ENCODE measurements at places on chromosomes 3 and 15.

- no peak for DNase-seq
Observed at GRCh38 chr3:12935023-12935860, 93.9 kb upstream of the RPL32 start.

DNA sequence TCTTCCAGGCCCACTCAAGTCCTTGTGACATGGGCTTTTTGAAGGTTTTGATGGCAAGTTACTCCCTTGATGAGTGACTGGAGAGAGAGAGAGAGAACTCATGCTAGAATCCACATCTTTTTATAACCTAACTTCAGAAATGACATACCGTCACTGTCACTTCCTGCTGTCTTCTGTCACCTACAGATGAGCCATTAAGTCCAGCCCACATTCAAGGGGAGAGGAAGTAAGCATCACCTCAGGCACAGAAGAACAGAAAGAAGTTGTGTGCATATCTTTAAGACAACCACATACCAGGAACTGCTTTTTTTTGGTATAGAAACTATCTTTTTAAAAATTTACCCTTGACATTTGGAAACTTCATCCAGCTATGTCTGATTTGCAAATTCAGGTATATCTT lies 16.6 kb upstream of the TXNRD3 start:
- DNase-seq: no peak

- no peak for DNase-seq
Observed at GRCh38 chr15:94080416-94080815, 150.9 kb upstream of the MCTP2 start.

DNA sequence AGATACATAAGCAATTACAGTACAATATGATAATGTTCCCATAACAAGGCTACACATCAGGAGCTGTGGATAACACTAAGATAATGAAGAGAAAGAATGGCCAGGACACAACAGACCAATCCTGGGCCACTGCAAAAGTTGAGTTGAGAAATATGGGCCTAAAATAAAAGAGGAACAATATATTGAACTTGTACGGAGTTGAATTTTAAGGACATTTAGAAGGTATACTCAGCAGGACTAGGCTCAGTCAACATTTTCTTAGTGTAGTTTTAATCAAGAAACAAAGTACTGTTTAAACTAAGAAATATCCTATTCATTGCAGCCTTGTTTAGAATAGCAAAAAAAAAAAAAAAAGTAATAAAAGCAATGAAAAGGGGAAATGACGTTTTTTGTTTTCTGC lies 24.3 kb downstream of the HERC1 start:
- no peak for DNase-seq

- DNase-seq: no peak
Observed at GRCh38 chr3:152084441-152085158, 184.1 kb upstream of the MBNL1 start.

DNA sequence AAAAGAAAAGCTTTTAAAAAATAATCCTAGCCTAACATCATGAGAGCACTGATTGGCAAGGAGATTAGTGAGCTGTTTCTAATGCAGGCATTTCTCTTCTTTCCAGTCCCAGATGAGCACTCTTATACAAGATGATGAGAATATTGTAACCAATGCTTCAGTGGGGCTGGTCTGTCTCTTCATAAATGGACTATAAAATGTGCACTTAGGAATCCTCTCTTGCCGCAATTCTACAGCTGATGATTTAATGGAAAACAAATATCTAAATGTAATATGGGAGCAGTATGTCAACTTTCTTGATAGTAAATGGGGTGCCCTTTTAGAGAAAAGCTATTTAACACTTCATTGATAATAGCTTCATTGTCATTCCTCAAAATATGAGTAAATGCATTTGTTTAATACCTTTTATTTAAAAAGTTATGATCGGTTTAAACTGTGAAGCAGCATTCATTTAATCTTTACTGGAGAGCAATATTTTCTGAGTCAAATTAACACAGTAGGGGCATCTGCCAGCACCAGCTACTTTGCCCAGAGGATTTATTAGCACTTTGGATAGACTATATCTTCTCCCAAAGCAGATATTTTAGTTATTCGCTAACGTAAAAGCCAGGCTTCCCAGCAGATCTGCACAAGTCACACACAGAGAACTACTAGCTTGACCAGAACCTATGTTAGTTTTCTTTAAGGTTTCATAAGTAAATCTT lies 985.9 kb downstream of the DIPK2A start:
- no peak for DNase-seq

GRCh38 chr15:38271144-38271543 lies 18.5 kb downstream of the SPRED1 start:
- no peak for DNase-seq

GRCh38 chr3:150333477-150333876 lies 74.6 kb upstream of the TSC22D2 start:
- no peak for DNase-seq

DNA sequence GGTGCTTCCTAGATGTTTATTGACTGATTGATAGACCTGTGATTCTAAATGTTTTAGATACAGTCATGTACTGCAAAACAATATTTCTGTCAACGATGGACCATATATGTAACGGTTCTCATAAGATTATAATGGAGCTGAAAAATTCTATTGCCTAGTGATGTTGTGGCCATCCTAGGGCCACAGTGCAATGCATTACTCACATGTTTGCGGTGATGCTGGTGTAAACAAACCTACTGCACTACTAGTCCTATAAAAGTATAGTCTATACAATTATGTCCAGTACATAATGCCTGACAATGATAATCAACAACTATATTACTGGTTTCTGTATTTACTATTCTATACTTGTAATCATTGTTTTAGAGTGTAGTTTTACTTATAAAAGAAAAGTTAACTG lies 46.8 kb downstream of the CHST2 start:
- no peak for DNase-seq

DNA sequence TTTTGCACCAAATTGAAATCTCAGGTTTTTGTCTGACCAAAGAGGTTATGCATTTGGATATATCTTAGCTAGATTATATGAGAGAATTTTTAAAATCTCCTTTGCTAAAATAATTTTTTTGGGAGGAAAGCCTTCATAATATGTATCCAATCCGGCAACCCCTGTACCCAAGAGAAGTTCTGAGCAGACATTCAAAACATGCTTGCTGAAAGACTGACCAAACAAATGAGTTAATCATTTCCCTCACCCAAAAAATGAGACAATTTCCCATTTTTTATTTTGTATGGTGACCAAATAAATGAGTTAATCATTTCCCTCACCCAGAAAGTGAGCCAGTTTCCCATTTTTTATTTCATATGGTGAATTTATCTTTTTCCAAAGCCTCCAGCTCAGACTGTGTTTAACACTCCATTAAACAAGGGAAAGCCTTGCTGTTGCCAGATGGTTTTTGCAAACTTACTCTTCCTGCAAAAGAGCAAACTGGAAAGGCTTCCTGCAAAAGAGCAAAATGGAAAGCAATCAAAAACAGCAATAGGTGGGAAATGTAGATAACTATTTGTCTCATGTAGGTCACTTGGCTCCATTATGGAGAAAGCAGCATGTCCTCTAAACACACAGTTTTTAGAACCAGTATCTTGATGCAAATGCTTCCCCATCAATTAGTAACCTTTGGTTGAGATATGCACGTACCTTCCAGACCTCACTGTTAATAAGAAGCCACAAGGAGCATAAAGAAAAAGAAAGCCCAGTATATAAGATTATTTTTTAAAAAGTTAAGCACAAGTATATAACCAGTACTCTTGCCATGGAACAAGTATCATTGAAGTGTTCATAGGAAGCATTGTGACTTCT lies 78.4 kb upstream of the OSTN start:
- DNase-seq: no peak

DNA sequence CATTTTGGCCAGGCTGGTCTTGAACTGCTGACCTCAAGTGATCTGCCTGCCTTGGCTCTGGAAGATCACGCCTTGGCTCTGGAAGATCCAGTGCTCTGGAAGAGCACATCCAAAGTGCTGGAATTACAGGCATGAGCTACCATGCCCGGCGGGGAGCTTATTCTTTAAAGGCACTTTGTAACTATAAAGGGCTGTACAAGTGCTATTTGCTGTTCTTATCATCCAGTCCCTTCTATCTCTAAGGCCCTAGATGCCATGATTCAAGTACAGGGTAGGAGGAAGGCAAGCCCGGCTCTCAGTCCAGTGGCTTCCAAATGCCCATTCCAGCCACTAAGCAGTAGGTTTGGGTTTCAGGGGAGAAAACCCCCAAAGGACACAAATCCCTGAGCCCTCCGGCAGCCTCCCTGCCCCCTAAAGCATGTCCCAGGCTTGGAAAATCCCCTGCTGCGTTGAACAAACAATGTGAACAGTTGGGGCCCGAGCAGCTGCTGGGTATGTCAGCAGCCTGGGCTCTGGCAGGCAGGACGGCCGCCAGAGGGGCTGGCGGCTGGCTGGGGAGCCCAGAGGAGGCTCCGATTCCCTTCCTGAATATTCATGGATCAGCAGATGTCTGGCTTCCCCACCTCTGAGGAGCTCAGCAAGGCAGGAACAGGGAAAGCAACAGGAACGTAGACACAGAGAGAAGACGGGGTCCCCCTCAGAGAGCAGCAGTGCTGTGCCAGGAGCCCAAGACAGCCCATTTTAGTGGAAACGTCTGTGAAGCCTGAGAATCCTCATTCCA lies 7.7 kb downstream of the IGDCC4 start:
- DNase-seq: peak; percentile 50

DNA sequence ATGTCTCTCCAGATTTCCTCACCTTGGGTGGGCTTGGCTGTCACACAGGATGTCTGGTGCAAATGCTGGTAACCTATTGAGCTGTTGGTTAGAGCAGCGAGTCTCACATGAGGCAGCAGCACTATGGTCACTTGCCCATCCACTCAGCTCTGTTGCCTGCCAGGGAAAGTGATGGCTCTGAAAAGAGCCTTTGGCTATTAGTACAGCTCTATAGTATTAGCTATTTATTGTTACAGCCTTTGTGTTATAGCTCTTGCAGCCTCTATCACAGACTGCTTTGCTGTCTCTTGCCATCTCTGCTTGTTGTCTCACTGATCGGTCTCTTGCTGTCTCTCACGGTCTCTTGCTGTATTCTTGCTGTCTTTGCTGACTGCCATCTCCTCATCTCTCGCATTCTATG lies 114.3 kb downstream of the MFSD1 start:
- DNase-seq: no peak

- no peak for DNase-seq
Observed at GRCh38 chr15:77527164-77527778, 105.4 kb downstream of the LINGO1 start.

GRCh38 chr3:18127174-18127858 lies 297.8 kb downstream of the SATB1 start:
- DNase-seq: no peak

GRCh38 chr3:17643691-17644090 lies 98.7 kb downstream of the TBC1D5 start:
- DNase-seq: no peak

GRCh38 chr3:37054370-37054769 lies 61.1 kb downstream of the MLH1 start:
- DNase-seq: no peak

GRCh38 chr3:126355777-126356372 lies 1.3 kb downstream of the KLF15 start:
- peak; percentile 95 for DNase-seq

GRCh38 chr15:65421360-65422215 lies 1.2 kb downstream of the IGDCC4 start:
- DNase-seq: peak; percentile 79

- DNase-seq: no peak
Observed at GRCh38 chr3:189685860-189686259, 54.7 kb downstream of the TP63 start.

DNA sequence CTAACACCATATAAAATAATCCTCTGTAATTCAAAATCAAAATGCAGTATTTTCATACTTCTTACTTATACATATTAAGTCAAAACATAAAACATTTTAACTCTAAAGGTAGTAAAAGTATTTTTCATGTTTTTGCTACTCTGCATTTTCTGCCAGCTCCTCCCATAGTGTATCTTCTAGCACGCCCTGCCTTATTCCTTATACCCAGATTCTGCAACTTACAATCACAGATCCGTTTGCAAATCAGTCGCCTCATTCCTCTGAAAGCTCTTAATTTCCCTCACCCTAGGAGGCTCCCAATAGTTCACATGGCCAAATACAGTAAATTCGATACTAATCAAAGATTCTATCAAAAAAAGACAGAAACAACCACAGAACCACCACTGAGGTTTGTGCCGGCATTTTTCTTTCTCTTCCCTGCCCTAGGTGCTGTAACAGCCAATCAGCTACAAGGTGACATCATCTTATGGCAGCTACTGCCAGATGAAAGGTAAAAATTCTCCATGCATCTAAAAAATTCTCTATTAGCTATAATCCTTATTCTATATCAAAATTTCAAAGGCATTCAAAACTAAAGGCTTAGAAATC lies 72.9 kb downstream of the CLASP2 start:
- DNase-seq: no peak

- DNase-seq: no peak
Observed at GRCh38 chr3:56453011-56453410, 15.3 kb downstream of the ERC2 start.

Data from substantia nigra (tissue), 51 donors.